ENCODE measurements at places on chromosomes 4 and X.

DNA sequence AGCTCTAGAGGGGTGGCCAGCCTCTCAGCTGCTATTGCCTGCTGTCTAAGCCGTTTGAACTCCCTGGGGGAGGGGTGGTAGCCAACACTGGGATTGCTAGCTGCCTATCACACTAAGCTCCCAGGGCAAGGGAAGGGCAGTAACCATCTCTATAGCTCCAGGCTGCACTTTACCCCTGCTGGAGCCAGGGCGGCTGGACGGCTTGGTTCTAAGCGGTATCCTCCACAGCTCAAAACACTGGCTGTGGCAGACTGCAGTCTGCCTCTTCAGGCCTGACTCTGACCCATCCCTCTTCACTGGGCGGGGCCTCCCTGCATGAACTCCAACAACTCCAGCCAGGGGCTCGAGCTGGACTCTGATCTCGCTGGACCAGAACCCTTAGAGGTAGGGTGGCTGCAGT, 55.3 kb upstream of the GNRHR start:
- DNase-seq, result no peak

DNA sequence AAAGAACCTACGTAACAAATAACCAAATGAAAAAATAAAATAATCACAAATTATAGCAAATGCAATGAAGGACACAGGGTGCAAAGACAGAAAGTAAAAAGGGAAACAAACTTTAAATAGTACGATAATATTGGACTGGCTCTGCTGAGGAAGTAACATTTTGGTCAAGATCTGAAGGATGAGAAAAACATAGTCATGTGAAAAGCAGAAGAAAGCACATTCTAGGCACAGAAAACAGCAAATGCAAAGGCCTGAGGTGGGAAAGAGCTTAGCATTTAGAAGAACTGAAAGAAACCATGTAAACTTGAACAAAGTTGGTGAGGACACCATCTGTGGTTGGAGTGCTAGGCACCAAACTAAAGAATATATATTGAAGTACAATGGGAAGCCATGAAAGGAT, 111.2 kb downstream of the PPP3CA start:
- no peak for DNase-seq

- peak; percentile 27 for DNase-seq
Observed at GRCh38 chr4:70559211-70559830, 32.7 kb upstream of the AMBN start.

GRCh38 chr4:155787113-155787710, 28.4 kb downstream of the GUCY1B1 start:
- no peak for DNase-seq

GRCh38 chrX:41119803-41120202, 34.6 kb downstream of the USP9X start:
- no peak for DNase-seq

DNA sequence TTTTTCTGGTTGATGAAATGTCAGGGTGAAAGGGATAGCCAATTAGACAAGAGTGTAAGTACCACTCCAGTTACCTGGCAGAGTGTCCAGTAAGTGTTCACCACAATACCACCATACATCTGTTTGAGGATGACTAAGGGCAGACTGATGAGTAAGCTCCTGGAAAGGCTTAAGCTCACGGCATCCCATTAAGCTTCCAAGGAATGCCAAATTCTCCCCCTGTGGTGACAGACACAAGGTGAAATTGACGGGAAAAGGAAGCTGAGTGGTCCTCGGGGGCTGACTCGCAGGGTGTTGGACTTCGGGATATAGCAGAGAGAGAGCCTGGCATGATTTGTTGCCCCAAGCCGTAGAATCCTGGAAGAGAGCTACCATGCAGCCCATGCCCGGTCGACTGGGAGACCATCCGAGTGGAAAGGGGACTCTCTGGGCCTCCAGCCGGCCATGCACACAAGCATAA, 7.6 kb upstream of the BST1 start:
- DNase-seq, result no peak

DNA sequence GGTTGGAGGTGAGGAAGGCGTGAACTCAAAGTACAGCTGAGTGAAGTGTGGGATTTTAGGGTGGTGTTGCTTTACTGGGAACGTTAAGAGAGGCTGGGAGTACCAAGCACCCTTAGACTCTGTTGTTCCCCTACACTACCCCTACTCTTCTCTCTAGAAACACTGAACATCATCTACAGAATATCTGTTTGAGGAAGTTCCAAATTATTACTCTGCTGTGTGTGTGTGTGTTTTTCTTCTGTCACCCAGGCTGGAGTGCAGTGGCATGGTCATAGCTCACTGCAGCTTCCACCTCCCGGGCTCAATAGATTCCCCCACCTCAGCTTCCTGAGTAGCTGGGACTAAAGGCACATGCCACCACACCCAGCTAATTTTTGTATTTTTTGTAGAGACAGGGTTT, 76.7 kb upstream of the AP1S2 start:
- no peak for DNase-seq

- no peak for DNase-seq
Observed at GRCh38 chrX:18194688-18195087, 26.0 kb downstream of the BEND2 start.

GRCh38 chr4:183515411-183515810, 10.6 kb downstream of the ING2 start:
- DNase-seq, result no peak

- DNase-seq, result no peak
Observed at GRCh38 chr4:158121161-158121579, 51.7 kb downstream of the GASK1B start.

DNA sequence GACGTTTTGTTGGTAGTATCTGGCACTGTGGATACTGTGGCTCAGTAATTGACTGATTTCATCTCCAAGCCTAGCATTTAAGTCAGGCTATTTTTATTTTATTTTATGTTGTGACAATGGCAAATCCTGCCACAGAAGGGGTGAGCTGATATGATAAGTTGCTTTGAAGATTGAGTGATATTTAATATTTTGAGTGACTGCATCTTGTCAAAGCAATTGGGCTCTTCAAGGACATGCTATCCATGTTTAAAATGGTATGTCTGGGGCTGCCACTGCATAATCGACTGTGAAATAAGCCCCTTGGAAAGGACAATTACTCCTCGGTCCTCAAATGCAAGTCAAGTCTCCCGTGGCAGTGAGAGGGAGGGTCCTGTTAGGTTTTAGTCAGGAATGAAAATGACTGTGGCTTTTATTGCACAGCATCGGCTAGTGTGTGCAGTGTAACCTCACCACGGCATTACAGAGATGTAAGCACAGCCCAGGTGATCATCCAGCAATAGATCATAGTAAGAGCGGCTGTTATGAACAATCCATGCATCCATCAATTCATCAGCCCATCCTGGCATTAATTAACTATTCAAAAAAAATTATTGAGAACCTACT, 178.2 kb downstream of the GBA3 start:
- no peak for DNase-seq

- no peak for DNase-seq
Observed at GRCh38 chr4:184061582-184061981, 156.1 kb downstream of the ENPP6 start.

DNA sequence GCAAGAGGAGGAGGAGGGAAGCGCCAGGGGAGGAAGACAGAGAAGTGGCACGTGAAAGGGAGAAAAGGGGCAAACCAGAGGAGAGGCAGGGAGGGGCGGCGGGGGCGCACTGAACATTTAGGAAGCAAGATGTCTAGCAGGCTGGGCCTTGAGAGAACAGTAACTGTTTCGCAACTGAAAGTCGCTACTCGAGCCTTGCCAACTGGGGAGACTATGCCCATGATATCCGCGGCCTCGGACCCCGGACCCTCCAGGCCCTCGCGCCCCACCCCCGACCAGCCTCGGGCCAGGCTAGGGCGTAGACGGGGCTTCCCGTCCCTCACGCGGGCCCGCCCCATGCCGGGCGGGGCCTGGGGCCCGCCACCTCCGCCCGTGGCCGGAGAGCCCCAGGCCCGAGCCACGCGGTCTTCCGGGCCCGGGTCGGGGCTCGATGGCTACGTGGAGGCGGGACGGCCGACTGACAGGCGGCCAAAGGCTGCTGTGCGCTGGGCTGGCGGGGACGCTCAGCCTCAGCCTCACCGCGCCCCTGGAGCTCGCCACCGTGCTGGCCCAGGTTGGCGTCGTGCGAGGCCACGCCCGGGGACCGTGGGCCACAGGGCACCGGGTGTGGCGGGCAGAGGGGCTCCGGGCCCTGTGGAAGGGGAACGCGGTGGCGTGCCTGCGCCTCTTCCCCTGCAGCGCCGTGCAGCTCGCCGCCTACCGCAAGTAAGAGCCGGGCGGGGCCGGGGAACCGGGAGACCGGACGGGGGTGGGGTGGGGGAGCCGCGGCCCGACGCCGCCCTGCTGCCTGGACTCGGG, at the start of gene SLC25A43:
Gene SLC25A43 (plus strand): TSS at position 363 of the 798 bp plus-strand sequence. CDS start 68 bp downstream, at position 431.
- peak; percentile 16 for DNase-seq

DNA sequence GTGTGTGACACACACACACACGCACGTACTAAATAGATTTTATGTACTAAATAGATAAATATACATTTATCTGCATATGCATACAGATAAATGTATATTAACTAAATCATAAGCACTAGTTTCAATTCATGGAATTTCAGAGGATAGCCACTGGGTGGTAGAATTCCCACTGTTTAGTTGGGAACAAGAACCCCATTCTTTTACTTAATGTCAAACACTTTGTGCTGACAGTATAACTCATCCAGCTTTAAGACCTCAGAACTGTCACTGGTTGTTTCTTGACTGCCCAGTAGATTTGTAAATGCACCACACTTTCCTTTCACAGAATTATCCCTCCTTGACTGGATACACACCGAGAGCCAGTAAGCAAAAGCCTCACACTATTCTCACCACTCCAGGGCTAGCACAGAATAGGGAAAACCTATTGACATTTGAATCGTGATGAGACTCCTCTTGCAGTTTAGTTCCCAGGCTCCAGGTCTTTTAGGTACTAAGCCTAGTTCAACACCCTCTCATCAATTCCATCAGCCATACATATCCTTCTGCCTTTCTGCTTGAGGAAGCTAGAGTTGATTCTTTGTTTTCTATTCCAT, 32.4 kb downstream of the PPARGC1A start:
- DNase-seq, result no peak

- no peak for DNase-seq
Observed at GRCh38 chr4:23922013-23922412, 32.2 kb upstream of the PPARGC1A start.

- DNase-seq, result no peak
Observed at GRCh38 chrX:70826715-70827114, 81.8 kb downstream of the TEX11 start.

DNA sequence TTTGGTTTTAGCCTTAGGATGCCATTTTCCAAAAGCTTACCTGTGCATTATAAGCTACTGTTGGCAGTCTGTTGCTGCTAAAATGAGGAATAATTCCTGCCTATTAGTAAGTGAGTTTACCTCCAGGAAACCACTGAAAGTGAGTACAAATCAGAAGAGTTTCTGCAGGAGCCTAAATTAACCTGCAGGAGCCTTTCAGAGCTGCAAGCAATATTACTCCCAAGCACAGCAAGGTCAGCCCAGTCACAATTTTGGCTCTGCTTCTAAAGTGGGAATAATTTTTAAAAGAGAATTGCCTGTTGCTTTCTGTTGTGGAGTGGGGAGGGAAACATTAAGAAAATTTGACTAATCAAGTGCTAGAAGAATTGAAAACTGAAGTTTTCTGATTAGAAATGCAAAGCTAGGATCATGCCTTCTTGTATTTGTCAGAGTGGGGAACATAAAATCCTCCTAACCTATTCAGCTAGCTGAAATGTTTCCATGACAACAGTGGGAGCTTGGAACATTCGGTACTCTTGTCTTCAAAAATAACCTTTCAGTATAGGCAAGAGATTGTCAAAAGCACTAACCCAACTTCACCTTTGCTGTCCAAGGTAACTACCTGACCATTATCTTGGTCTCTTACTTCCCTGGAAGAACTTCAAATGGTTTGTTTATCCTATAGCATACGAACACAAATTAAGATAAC, 193.2 kb downstream of the COMMD8 start:
- DNase-seq, result no peak

- no peak for DNase-seq
Observed at GRCh38 chr4:85994576-85994975, 365.3 kb downstream of the MAPK10 start.

- no peak for DNase-seq
Observed at GRCh38 chr4:30802622-30803323, 82.6 kb downstream of the PCDH7 start.

GRCh38 chrX:56751071-56751470, 22.0 kb downstream of the NBDY start:
- no peak for DNase-seq

DNA sequence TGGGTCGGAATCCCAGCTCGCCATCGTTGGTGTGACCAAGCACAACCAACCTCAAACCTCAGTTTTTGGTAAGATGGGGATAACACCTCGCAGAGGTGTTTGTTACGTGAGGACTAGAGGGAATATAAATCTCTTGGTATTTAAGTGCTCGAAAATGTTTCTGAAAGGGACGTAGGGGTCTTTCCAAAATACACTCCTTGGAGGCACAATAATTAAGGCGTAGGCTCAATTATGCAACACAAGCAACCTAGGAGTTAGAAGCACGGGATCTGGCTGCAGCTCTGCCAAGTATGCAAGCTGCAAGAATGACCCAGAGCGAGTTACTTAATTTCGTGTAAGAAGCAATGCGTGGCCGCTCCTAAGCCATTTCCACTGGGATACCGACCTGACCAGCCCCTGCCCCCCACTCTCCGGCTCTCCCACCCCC, 552 bp downstream of the ADH5 start:
- DNase-seq, result no peak
